Stimulated activated CD4-positive, alpha-beta T cell treated with anti-CD3 and anti-CD28 coated beads, Interleukin-1b, Interleukin-23, amount 100 ng/mL, for 1 hour (primary cell): ENCODE measurements at places on chromosomes 1 and 21.

DNA sequence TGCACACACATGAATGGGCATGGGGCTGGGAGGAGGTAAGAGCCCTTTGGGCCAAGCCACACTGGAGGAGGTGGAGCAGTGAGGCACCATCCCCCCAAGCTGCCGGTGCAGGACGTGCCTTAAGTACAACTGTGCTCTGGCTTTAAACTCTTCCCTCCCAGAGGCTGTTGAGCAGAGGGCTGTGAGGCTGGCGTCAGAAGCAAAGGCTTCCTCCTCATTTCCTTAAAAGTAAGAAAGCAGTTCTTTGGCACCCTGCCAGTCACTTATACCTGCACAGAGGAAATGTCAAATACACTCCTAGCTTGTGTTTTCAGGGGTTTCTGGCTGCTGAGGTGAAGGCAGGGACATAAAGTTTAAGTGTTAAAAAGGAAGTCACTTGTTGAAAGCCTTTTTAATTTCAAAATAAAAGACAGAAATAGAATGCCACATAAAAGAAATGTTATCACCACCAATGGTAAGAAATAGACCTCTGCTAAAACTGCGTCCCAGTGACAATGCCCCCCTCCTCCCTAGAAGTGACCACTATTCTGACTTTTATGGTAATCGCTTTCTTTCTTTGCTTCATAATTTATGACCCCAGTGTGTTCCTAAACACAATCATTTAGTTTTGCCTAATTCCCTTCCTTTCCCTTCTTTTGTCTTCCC, 33.0 kb downstream of the LAMC2 start:
- DNase-seq: no peak

- DNase-seq: no peak
Measured at GRCh38 chr1:215400741-215401140, 166.4 kb upstream of the KCTD3 start.

GRCh38 chr21:36846631-36847030, 119.8 kb downstream of the HLCS start:
- no peak for DNase-seq

DNA sequence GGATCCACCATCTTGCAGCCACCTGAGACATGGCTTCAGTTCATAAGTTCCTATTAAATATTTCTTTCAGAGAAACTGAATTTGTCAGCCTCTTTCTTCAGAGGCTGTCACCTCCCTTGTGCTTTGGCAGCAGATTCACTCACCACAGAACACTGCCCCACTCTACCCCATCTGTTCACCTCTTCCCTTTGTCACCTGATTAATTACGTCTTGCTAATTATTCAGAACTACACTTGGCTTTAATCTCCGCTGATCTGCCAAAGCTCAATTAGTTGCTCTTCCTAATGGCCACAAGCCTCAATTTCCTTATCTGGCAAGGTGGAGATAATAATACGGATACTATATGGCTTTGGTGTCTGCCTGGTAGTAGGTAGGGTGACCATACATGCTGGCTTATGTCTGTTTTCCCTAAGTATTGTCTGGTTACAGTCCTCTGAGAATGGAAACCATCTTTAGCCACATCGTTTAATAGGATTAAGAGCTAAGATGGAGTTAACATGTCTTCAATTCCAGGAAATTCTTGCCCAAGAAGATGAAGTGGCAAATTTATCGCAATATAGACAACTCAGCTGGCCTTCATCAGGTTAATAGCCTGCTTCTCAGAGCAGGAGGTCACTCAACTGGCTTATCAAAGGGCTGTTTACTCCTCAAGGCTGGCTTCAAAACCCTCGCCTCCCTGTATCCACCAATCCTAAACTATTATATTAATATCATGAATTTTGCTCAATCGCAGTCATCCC, 58.2 kb upstream of the ADAR start:
- no peak for DNase-seq

GRCh38 chr1:162541619-162542141, 19.8 kb upstream of the UAP1 start:
- DNase-seq: no peak

DNA sequence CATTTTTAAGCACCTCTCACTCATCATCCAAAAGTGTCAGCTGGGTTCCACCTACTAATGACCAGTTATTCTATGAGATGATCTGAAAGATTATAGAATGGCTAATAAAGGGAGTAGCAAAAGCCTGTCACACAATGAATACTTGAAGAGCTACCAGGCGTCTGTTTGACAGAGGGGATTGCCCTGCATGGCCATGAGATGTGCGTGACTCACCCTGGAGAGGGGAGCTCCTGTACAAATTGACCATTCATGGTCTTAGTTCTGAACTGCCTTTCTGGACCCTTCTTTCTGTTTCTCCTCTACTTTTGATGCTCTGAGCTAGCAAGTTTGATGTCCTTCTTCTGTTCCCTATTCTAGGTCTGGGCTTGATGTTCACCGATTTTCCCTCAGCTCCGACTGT, 85.2 kb upstream of the ABCD3 start:
- no peak for DNase-seq

GRCh38 chr1:192998536-192998935, 60.6 kb downstream of the UCHL5 start:
- DNase-seq: no peak

- no peak for DNase-seq
Measured at GRCh38 chr1:20355828-20356735, 65.4 kb downstream of the VWA5B1 start.

DNA sequence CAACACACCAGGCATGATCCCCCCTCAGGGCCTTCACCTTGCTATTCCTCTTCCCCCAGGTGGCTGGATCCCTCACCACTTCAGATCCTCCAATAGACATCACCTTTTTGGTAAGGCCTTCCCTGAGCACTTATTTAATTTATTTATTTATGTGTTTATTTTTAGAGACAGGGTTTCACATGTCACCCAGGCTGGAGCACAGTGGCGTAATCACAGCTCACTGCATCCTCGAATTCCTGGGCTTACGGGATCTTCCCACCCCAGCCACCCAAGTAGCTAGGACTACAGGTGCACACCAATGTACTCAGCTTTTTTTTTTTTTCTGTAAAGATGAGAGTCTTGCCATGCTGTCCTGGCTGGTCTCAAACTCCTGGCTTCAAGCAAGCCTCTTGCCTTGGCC, 17.2 kb downstream of the KCNN3 start:
- no peak for DNase-seq

DNA sequence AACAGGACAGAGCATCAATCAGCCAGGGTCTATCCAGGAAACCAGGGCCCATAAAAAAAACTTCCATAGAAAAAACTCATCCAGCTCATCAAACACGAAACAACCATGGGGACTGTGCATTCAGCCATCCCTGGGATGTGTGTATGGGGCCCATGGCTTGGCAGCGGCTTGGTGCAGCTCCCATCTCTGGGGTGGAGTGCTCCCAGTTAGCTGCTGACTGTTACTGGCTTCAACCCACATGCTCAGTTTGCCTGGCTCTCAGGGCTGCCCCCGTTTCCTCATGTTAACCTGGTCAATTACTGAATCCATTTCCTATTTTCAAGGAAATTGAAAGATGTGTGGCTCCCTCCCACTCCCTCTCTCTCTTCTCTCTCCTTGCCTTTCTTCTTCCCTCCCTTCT, 37.3 kb upstream of the STUM start:
- no peak for DNase-seq

- no peak for DNase-seq
Measured at GRCh38 chr1:91895832-91896556, 10.0 kb upstream of the TGFBR3 start.

- no peak for DNase-seq
Measured at GRCh38 chr1:208066583-208066982, 155.7 kb upstream of the CD34 start.

- no peak for DNase-seq
Measured at GRCh38 chr1:67201891-67202290, 35.6 kb downstream of the IL23R start.

DNA sequence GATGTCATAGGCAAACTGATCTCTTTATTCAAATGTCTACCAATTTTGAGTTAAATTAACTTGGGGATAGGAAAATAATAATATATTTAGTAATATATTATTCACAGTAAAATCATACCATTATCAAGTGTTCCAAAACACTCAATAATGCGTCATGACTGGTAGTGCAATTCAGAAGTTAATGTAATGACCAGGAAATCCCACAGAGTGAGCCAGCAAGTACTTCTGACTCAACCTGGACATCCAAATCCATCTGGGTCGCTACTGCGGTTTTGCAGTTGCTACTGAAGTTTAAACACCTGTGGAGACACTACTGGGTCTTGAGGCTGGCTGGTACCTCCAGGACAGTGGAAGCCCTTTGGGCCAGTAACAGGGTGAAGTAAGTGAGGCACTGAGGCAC, 44.8 kb downstream of the DPYD start:
- DNase-seq: no peak

GRCh38 chr1:172754609-172755008, 95.7 kb downstream of the FASLG start:
- DNase-seq: no peak

- DNase-seq: no peak
Measured at GRCh38 chr1:9361630-9362260, 69.1 kb downstream of the SPSB1 start.

DNA sequence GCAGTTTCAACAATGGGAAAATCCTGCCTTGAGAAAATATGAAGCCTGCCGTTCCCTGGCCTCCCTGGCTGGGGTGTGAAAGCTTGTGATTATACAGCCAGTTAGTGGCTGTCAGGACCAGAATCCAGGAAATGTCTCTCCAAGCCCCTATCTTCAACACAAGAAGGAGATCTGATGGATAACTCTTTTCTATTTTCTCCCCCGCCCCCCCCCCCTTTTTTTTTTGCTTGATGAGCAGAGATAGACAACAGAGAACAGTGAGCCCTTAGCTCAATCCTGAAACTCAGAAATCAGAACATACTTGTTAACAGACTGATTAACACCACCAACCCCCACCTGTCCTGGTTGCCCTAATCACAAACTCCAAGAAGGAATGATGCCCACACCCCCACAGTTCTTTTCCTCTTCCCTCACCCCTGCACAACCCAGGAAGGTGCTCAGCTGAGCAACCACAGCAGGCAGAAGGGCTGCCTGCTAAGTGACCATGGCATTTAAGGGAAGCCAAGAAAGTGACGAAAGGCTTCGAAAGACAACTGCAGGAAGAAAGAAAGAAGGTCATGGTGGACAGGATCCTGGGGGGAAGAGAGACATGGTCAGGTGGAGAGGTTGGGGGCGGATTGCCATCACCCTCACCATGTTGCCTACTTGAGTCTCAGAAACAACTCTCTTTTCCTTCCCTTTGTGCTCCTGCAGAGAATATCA, 12.3 kb upstream of the DENND2D start:
- DNase-seq: no peak

DNA sequence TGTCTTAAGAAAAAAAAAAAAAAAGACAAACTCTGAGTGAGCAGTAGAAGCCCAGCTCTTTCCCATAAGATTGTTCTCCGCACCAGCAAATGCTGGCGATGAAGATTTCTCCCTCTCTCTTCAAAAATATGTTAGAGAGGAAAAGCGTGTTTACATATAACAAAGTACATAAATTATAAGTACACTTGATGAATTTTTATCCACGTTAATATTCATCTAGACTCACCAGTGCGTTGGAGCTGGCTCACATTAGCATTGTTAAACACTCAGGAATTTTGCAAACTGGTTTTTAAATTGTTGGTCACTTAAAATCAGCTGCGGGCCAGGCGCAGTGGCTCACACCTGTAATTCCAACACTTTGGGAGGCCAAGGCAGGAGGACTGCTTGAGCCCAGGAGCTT, 56.0 kb downstream of the RUNX3 start:
- DNase-seq: no peak

DNA sequence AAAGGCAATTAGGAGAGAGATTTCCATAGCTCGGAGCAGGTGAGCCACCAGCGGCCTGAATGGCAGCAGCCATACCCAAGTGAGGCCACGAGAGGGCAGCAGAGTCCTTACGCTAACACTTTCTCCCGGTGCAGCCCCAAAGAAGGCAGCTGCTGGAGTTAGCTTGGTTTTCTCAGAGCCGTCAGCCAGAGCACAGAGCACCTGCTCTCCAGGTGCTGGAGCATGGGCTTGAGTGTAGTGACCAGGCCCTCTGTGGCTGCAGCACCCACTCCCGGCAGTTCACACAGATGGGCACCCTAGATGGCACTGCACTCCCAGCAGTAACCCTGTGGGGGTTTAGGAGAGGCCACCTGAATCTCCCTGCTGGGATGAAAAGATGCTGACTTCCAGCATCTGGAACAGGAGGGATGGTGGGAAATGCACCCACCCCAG, 45.8 kb downstream of the TMCC2 start:
- peak; percentile 64 for DNase-seq

- no peak for DNase-seq
Measured at GRCh38 chr1:55690366-55690765, 475.2 kb upstream of the USP24 start.

- no peak for DNase-seq
Measured at GRCh38 chr1:23169195-23169575, 529 bp upstream of the LUZP1 start.

- no peak for DNase-seq
Measured at GRCh38 chr1:178143730-178144690, 50.1 kb downstream of the RASAL2 start.

- peak; percentile 7 for DNase-seq
Measured at GRCh38 chr21:32403201-32403777, 9.2 kb upstream of the EVA1C start.

DNA sequence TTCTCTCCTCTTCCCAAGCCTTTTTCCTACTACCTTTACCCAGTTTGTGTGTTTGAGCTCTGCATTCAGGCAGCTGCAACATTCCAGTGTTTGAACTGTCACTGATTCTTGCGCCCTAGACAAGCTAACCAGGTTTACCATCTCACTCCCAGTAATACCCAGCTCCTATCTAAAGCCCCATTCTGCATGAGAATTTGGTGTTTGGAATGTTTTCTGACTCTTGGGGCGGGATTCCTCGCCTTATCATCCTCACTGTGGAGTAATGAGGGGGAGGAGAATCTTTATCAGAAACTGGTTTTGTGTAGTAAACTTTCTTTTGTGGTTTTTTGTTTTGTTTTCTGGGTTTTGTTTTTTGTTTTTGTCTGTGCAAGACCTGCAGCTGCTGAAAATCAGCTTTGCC, 36.5 kb downstream of the NCF2 start:
- DNase-seq: no peak

GRCh38 chr1:41408691-41409090, 47.5 kb downstream of the FOXO6 start:
- no peak for DNase-seq

GRCh38 chr1:165397944-165398343, 41.4 kb upstream of the LMX1A start:
- DNase-seq: no peak

DNA sequence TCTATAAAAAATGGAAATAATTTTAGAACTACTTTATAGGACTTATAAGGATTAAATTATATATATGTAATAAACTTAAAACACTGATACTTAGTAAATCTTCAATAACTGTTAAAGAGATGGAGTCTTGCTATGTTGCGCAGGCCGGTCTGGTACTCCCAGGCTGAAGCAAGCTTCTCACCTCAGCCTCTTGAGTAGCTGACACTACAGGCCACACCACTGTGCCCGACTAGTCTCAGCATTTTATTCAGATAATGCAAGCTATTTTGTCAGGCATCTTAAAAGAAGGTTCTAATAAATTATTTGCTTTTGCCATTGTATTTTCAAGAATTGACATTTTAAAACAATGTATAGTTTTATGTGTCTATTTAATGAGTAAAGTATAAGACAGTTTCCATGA, 20.8 kb downstream of the CNST start:
- DNase-seq: no peak
